ENCODE measurements at places on chromosomes 4 and X.

DNA sequence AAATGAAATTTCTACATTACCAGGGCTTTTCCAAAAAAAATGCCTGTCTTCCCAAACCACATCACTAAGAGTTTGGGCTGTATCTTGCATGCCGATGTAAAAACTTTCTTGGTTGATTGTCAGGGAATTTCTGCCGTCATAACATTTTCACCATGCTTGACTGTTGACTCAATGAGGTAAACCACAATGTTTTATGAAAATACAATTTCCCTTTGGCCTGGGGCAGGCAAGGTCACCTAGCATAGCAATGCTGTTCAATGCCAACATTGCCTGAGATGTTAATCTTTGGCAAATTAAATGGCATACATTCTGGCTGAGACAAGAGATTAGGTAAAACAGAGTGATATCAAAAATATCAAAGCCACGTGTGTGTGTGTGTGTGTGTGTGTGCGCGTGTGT, 137.1 kb upstream of the TBL1X start:
- DNase-seq = no peak

GRCh38 chr4:10289538-10289906, 167.7 kb downstream of the ZNF518B start:
- DNase-seq = no peak

- DNase-seq = no peak
Measured at GRCh38 chrX:57583477-57583876, 8.3 kb upstream of the ZXDB start.

- no peak for DNase-seq
Measured at GRCh38 chr4:48112017-48112667, 21.9 kb downstream of the TXK start.

GRCh38 chr4:26183017-26183416, 137.8 kb upstream of the RBPJ start:
- DNase-seq = no peak

- no peak for DNase-seq
Measured at GRCh38 chr4:60744767-60745166, 455.4 kb upstream of the ADGRL3 start.

DNA sequence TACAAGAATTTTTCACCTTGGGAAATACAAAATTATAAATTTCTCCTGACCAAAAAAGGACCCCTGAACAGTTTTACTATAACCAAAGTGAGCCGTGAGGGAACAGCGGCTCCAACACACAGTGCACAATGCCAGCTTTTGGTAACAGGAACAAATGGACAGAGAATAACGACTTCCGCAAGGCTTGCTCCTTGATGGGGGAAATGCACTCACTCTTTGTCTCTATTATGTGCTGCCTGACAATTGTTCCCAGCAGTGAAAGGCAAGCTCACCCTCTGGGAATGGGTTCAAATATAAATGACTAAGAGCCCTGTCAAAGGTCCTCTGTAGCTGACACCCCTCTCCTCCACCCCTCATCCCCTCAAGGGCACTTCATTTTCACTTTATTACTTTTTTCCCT, 325.8 kb upstream of the GALNT7 start:
- DNase-seq = no peak

- DNase-seq = no peak
Measured at GRCh38 chrX:63330681-63331080, 20.5 kb downstream of the SPIN4 start.

DNA sequence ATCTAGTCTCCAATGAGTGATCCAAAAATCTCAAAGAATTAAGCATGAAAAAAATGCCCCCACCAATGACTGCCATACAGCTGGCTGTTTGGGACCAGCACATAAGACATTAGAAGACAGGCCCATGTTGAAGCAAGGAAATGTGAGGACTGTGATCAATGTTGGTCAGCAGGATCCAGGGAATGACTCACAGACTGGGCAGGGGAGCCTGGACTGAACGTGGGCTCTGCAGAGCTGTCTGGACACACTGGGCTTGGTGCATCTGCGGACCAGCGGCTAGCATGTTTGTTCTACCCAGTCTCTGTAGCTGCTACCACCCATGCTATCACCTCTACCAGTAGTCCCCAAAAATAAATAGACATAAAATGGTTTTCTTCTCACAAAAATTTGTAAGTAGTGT, 108.6 kb downstream of the PALLD start:
- no peak for DNase-seq

DNA sequence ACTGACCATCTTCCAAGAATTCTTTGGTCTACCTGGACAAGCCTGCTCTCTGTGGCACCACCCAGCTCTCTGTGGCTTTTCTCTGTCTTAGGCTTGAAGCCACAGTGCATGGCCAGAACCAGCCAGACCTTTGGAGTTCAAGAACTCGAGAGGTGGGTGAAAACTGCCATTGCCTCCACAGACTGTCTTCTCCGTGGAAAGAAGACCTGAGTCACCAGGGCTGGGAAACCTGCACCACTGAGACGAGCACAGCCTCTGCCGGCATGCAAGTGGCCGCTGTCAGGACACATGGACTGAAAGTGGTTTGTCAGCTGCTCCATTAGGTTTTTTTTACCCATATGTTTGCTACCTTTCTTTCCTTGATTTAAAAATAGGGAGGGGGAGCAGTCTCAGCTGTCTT, 74.5 kb downstream of the MGST2 start:
- no peak for DNase-seq

- no peak for DNase-seq
Measured at GRCh38 chr4:336893-337142, 796 bp upstream of the ZNF141 start.

DNA sequence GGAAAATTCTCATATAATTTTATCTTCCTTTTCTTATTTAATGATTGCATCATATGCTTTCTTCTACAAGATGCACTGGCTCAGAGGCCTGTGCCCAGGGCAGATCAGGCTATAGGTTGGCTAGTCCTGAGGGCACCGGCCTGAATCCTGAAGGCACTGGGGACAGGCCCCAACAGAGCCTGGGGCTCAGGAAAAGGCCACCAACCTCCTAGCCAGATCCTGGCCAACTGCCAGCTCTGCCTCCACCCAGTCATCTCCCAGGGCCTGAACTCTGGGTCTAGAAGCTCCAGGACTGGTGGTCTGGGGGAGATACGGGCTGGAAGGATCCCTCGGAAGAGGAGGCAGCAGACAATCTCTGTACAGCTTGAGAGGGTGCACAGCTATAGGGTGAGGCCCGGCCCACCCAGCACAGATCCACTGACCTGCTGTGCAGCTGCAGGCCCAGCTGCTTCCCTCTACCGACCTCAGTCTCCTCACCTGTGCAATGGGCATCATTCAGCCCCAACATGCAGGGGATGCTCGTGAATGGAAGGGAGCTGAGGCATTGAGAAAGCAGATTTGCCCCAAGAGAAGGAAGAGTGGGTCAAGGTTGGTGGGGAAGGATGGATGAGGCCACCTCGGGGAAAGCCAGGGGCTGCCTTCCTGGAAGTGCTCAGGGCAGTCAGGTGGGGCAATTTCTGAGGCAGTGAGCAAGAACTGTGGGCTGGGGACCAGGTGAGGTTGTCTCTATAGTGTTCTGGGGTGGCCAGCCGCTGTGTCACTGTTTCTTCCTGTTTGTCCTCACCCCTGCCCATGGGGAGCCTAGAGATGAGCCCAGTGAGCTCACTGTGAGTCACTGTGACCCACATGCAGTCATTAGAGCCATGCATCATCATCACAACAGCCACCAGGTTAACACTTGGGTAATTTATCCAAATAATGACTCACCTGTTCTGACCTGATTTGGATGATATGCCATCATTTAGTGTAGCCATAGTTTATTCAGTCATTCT, 22.4 kb upstream of the XAGE2 start:
- DNase-seq = no peak

DNA sequence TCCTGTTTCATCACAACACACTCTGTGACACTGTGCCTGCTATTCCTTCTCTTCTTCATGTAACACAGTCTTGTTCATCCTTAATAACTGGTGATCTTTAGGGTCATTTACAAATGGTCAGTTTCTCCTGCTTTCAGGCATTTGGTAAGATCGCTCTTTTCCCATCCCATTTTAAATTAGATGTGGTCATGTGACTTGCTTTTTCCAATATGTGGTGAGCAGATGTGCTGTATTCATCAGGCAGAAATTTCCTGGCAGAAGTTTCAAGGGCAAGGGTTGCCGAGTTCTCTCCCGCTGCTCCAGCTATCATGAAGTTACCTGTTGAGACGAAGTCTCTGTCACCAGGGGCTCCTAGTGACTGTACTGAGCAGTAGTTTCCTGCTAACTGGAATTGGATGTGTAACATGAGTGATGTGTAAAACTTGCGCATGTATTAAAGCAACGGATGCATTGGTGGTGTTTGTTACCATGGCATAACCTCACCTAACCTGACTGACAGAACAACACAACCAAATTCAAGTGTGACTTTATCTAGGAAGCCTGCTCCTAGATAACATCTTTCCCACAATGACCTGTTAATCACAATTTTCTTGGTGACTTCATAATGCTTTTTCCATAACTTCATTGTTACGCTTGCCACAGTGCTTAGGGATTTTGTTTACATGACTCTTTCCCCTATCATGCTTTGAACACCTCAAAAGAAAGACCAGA, 29.5 kb upstream of the BMPR1B start:
- no peak for DNase-seq

GRCh38 chr4:101972791-101973190, 182.3 kb downstream of the BANK1 start:
- no peak for DNase-seq

DNA sequence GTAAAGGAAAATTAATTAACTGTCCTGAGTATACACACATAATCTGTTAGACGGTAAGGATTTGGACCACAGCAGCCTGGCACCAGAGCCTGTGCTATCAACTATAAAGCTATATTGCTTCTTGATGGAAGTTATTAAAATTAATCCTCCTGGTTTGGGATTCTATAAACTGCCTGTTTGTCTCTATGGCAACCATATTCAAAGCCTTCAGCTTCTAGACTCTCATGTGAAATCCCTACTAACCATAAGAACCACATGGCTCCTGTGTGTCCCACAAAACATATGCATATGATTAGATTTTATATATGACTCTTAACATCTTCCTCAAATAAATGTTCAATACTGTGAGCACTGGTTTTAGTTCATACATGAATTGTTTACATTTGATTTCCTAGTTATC, 380.8 kb downstream of the ANKRD50 start:
- no peak for DNase-seq

DNA sequence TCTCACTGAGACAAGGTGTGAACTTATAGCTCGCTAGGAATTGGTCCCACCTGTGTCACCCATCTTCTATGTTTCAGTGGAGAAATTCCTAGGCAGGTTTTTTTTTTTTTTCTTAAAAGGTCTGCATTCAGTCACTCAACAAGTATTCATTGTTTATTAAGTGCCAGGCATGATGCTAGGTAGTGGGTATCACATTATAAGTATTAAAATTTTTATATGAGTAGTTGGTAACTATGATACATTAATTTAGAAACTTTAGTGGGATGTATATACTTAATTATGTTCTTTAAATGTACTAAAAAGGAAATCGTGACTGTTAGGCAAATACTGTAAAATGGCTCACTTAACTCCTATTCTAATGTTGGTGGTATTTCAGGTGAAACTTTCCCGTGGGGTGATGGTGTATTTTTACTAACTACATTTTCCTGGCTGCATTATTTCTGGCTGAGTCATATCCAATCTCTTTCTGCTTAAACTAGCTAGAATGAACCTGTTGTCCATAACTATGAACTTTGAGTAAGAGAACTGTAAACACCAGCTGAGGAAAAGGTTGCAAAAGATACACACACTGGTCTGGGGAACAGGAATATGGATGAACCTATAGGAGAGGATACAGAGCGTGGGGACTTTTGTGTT, 49.3 kb upstream of the MED14 start:
- DNase-seq = no peak

DNA sequence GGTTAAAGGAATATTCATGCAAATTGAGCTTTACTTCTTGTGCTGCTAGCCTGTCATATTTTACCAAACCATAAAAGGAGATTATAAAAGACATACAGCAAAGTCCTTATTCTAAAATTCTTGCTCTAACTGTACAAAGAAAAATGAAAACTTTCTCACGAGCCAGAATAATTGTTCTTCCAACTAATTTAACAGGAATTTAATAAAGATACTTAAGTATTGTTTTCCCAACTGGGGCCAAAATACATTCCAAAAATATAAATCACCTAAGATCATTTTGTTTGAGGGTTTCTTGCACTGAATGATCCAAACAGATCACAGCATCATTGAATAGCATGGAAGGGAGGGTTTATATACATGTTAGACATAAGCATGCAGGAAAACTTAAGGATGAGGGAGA, 127.1 kb upstream of the PCDH18 start:
- no peak for DNase-seq

DNA sequence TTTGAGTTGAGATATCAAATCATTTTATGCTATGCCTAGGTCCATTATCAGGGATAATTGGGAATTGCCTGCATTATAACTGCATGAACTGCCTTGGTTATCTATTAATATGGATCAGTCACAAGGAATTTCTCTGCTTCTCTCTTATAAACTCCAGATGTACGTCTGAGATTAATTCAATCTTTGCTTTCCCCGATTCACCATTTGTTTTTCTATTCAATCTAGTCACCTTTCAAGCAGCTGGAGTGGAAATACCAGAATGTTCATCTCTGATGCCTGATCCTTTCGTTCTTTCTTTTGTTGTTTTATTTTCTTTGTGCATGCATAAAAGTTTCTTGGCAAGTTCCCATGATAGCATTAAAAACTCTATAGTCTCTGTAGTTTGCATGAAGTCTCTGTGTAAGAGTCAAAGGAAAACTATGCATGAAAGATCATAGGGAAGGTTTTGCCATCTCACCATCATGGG, 22.6 kb downstream of the SYNPO2 start:
- no peak for DNase-seq

DNA sequence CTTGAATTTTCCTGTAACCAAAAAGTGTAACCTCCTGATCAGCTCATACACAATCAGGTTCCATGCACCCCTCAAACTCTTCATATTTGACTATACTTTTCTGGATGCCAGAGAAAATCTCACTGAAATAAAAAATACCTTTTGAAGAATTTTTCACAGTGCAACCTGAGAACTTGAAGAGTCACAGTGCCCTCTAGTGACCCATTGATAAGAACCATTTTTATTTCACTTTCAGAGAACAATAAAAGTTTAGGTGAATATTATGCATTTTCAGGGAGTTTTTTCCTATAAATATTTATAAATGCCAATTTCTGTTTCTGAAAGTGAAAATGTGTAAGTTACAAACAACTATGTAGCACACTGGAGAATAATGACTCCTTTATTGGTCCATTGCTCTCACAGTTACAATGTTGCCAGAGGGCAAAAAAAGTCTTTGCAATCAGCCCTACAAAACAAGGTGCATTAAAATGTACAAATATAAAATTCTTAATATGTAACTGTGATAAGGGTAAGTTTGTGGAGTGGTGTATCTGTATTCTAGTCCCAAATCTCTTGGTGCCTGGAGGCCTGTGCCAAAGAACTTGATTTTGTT, 153.6 kb upstream of the INTU start:
- DNase-seq = peak; percentile 31

Measured in small intestine (tissue), 16 donors.